ENCODE measurements at places on chromosomes 6 and 20.

DNA sequence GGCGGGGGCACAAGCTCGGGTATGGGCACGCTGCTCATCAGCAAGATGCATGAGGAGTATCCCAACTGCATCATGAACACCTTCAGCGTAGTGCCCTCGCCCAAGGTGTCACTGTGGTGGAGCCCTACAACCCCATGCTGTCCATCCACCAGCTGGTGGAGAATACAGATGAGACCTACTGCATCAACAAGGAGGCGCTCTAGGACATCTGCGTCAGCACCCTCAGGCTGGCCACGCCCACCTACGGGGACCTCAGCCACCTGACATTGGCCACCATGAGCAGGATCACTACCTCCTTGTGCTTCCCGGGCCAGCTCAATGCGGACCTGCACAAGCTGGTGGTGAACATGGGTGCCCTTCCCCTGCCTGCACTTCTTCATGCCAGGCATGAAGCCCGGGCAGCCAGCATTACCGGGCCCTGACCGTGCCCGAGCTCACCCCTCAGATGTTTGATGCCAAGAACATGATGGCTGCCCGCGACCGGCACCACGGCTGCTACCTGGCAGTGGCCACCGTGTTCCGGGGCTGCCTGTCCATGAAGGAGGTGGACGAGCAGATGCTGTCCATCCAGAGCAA, 12.8 kb downstream of the GABRR2 start:
- H3K27ac ChIP-seq, result no peak overlapping the region
- no peak overlapping the region for H3K4me3 ChIP-seq
- H3K27me3 ChIP-seq, result peaks cover 4% of the 10 kb centered on the region
- peaks cover 1% of the 10 kb centered on the region for H3K36me3 ChIP-seq
- DNase-seq, result no peak

GRCh38 chr20:23492292-23492691, 1.4 kb downstream of the CST8 start:
- H3K36me3 ChIP-seq, result no peaks in the 10 kb centered on the region
- H3K4me1 ChIP-seq, result no peaks in the 10 kb centered on the region
- DNase-seq, result no peak

DNA sequence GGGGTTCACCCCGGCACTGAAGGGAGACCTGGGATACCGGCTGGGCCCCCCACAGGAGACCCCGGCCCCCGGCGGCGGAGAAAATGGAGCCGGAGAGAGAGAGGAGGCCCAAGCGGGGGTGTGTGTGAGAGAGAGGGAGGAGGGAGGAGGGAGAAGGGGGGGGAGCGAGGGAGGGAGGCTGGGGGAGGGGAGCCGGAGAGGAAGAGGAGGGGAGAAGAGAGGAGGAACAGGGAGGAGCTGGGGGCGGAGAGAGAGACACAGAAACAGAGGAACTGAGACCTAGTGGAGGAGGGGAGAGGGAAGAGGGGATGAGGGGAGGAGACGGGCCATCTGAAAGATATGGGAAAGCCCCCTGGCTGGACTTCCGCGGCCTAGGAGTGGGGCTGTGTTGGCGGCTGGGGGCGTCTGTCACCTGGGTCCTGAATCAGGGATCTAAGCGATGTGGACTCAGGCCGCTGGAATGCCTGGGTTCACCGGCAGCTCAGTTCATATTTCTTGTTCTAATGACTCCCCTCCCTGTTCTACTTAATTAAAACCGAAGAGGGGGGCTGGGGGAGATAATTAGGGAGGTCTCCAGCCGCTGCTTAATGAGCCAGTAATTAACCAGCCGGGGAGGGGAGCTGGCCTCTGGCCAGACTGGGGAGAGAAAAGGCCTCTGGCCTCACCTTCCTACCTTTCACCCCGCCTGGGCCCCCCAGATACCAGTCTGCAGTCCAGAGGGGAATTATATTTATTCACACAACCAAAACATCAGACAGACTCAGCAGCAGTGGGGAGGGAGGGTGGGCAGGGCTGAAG, at the start of gene PBX2:
PBX2 (minus strand) TSS at position 149 of the 798 bp plus-strand sequence. CDS start 287 bp downstream, outside the sequence.
- peak within 1 kb of the TSS; percentile 100 for H3K4me3 ChIP-seq
- no peaks in the 10 kb centered on the region for H3K27me3 ChIP-seq
- peak within 1 kb of the TSS; percentile 97 for H3K27ac ChIP-seq
- H3K36me3 ChIP-seq, result peaks cover 65% of the 10 kb centered on the region
- peaks cover 46% of the 10 kb centered on the region for H3K4me1 ChIP-seq
- DNase-seq, result peak; percentile 75

DNA sequence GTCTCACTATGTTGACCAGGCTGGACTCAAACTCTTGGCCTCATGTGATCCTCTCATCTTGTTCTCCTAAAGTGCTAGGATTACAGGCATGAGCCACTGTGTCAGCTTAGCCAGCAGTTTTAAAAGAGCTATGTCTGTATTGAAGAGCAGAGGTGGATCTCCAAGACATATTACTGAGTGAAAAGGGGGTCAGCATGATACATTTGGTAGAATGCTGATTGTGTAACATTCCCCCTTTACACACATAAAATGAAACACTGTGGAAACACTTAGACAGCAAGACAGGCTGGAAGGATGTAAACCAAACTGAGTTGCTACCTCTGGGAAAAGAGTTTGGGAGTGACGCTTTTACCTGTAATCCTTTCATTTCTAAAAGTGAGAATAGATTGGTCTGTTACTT, 1.7 kb upstream of the RIPOR3 start:
- H3K27me3 ChIP-seq, result peaks cover 51% of the 10 kb centered on the region
- H3K36me3 ChIP-seq, result no peaks in the 10 kb centered on the region
- no peak overlapping the region for H3K4me3 ChIP-seq
- peaks cover 8% of the 10 kb centered on the region for H3K4me1 ChIP-seq

DNA sequence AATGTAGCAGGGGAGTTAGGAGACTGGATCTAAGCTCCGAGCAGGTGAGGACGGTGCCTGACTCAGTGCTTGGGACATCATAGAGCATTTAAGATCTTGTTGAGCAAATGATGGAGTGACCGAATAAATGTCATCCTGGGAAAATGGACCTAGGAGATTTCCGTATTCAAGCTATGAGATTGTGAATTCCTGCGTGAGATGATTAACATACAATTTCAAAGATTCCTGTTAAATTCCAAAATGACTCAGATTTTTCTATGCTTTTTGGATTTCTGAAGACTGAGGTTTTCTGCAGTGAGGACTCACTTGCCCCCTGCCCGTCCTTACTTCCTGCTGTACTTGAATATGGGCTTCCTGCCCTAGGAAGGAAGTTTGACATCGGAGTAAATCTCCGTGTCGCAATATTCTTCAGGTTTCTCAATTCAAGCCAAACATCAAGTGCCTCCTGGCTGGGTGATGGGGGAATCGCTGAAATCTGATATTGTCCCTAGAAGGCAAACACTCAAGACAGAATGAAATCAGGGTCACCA, 5.2 kb downstream of the SYTL3 start:
- DNase-seq, result no peak
- peaks cover 60% of the 10 kb centered on the region for H3K4me1 ChIP-seq
- H3K27ac ChIP-seq, result peak overlapping the region; percentile 98
- peak overlapping the region; percentile 81 for H3K4me3 ChIP-seq

GRCh38 chr20:20020908-20021307, 3.7 kb downstream of the NAA20 start:
- H3K36me3 ChIP-seq, result peaks cover 13% of the 10 kb centered on the region
- peak overlapping the region; percentile 11 for H3K4me3 ChIP-seq
- DNase-seq, result no peak
- no peaks in the 10 kb centered on the region for H3K27me3 ChIP-seq

- H3K36me3 ChIP-seq, result no peaks in the 10 kb centered on the region
- no peaks in the 10 kb centered on the region for H3K4me1 ChIP-seq
- no peak for DNase-seq
- H3K4me3 ChIP-seq, result no peak overlapping the region
- no peak overlapping the region for H3K27ac ChIP-seq
- H3K27me3 ChIP-seq, result no peaks in the 10 kb centered on the region
Observed at GRCh38 chr6:117840541-117840983, 66.5 kb upstream of the SLC35F1 start.

DNA sequence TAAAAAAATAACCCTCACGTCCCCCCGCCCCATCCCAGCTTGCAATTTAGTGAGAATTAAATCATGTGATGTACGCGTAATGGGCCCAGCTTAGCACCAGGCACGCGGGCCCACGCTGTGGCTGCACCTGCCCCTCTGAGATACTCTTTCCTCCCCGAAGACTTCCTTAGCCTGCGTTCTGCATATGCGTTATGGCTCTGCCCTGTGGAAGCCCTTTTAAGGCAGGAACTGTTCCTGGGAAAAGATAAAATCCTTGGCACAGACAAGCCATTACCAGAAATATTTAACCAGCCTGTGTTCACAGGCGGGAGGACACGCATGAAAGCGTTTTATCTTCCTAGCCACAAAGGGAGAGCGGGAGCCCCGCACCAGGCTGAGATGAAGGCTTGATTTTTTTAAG, 311.0 kb downstream of the LRFN2 start:
- no peak for DNase-seq
- peaks cover 5% of the 10 kb centered on the region for H3K27me3 ChIP-seq
- H3K4me1 ChIP-seq, result no peaks in the 10 kb centered on the region
- no peak overlapping the region for H3K27ac ChIP-seq
- H3K36me3 ChIP-seq, result no peaks in the 10 kb centered on the region
- no peak overlapping the region for H3K4me3 ChIP-seq

- no peak overlapping the region for H3K27ac ChIP-seq
- H3K36me3 ChIP-seq, result no peaks in the 10 kb centered on the region
- H3K4me3 ChIP-seq, result no peak overlapping the region
- no peak for DNase-seq
- no peaks in the 10 kb centered on the region for H3K27me3 ChIP-seq
Observed at GRCh38 chr20:15802020-15802419, 771.2 kb downstream of the KIF16B start.

- H3K36me3 ChIP-seq, result no peaks in the 10 kb centered on the region
- no peak overlapping the region for H3K4me3 ChIP-seq
- H3K27ac ChIP-seq, result no peak overlapping the region
- DNase-seq, result no peak
- H3K4me1 ChIP-seq, result no peaks in the 10 kb centered on the region
- H3K27me3 ChIP-seq, result no peaks in the 10 kb centered on the region
Observed at GRCh38 chr20:15318682-15319081, 981.3 kb upstream of the FLRT3 start.

DNA sequence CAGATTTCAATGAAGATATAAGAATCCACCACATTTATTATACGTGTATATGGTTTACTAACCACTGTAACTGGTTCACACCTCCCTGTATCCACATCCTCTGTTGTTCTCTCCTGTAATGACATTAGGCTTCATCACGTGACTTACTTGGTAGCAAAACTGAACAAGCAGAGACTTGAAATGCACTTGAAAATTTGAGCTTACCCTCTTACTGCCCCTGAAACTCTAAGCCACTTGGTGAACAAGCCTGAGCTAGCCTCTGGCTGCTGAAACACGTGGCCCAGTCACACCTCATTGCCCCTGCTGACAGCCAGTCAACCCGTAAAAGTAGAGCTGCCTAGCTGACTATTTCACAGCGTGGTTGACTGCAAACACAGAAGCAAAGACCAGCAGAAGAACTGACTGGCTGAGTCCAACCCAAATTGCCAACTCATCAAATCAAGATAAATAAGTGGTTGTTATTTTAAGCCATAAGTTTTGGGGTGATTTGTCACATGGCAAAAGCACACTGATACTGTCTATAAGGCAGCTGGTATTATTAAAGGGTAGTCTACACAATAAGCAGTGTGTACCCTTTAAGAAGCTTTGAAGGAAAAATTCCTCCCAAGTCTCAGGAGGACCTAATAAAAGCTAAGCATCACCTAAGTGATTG, 109.0 kb downstream of the RALGAPA2 start:
- H3K27me3 ChIP-seq, result no peaks in the 10 kb centered on the region
- peak overlapping the region; percentile 28 for H3K27ac ChIP-seq
- H3K36me3 ChIP-seq, result peaks cover 13% of the 10 kb centered on the region

DNA sequence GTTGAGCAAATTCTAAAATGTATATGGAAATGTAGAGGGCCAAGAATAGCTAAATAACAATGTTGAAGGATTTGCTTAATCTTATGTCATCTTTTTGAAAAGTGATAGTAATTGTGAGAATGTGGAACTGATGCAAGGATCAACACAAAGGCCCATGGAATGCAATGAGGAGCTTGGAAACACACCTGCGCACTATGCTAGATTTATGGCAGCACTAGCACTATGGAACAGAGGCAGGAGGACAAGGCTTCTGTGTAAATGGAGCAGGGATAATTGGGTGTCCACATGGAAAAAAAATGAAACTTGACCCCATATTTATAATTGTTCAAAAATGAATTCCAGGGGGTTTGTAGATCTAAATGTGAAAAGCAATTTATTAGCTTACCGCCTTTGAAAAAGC, 298.3 kb downstream of the FARS2 start:
- no peak overlapping the region for H3K4me3 ChIP-seq
- no peak overlapping the region for H3K27ac ChIP-seq
- peaks cover 8% of the 10 kb centered on the region for H3K36me3 ChIP-seq
- no peak for DNase-seq
- no peaks in the 10 kb centered on the region for H3K27me3 ChIP-seq

DNA sequence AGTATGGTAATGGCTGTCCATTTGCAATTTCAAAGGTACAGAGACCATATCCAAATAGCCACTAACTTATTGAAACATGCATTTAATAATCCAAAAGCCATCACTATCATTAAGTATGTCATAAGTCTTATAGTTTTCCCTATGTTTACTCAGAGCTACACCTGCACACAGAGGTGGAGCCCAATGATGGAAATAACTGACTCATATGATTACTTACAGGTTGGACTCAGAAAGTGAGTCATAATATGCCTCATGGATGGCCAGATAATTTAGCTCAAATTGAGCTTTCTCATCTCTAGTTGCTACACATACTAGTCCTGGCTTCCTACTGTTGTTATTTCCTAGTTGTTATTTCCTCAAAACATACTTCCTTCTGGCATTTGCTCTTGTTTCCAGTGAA, 104.4 kb upstream of the KHDRBS2 start:
- no peaks in the 10 kb centered on the region for H3K27me3 ChIP-seq
- DNase-seq, result no peak
- no peak overlapping the region for H3K27ac ChIP-seq
- no peaks in the 10 kb centered on the region for H3K4me1 ChIP-seq
- no peaks in the 10 kb centered on the region for H3K36me3 ChIP-seq

GRCh38 chr20:14913896-14914620, 576.6 kb upstream of the FLRT3 start:
- no peaks in the 10 kb centered on the region for H3K4me1 ChIP-seq
- H3K4me3 ChIP-seq, result no peak overlapping the region
- no peak for DNase-seq
- no peak overlapping the region for H3K27ac ChIP-seq
- H3K36me3 ChIP-seq, result no peaks in the 10 kb centered on the region
- no peaks in the 10 kb centered on the region for H3K27me3 ChIP-seq

- peaks cover 5% of the 10 kb centered on the region for H3K36me3 ChIP-seq
- H3K27ac ChIP-seq, result no peak overlapping the region
- DNase-seq, result no peak
- no peak overlapping the region for H3K4me3 ChIP-seq
Observed at GRCh38 chr6:158061709-158062461, 80.2 kb downstream of the SYNJ2 start.

DNA sequence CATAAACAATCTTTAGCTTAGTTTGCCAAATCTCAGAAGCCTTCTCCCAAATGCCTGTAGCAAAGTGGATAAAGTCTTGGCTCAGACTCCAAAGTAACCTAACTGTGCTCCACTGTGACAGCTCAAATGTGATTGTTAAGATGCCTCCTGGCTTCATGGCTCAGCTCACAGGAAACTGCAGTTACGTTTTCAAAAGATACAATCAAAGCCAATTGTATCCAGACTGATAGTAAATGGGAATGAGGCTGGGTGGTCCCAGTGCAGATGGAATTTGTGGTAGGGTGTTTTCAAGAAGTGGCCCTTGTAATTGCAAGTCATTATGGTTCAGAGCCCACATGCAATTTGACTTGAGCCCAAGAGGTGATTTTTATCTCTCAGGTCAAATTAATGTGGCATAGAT, 151.2 kb upstream of the TAB2 start:
- H3K36me3 ChIP-seq, result peaks cover 7% of the 10 kb centered on the region
- H3K27ac ChIP-seq, result no peak overlapping the region
- H3K4me3 ChIP-seq, result peak overlapping the region; percentile 8
- DNase-seq, result no peak
- H3K4me1 ChIP-seq, result peaks cover 41% of the 10 kb centered on the region
